ENCODE measurements at places on chromosomes 13 and 19. TPM values are rescaled to one million over a fixed set of nuclear protein-coding genes. Genes with fewer than 3 reads are reported as not detected.

Gene TEX101
- not detected for total RNA-seq

Gene JOSD2
- 43.4 TPM for total RNA-seq

Gene ATP8A2
- total RNA-seq: 2.4 TPM

Gene TPTE2
- not detected for total RNA-seq

Gene LGI4
- 0.49 TPM for total RNA-seq

Gene FGF22
- 0.16 TPM for total RNA-seq

Gene CC2D1A
- 41.5 TPM for total RNA-seq

Gene ZSCAN4
- total RNA-seq: not detected

Gene EBI3
- 2.3 TPM for total RNA-seq

Gene ZNF225
- total RNA-seq: 1.5 TPM

Gene GSX1
- not detected for total RNA-seq

Gene SEMA6B
- 0.49 TPM for total RNA-seq

Gene TNFAIP8L1
- 10.8 TPM for total RNA-seq

Gene LILRA2
- total RNA-seq: not detected

Gene PSG7
- not detected for total RNA-seq

Gene VAV1
- 0.13 TPM for total RNA-seq

Gene KCNN4
- 0.81 TPM for total RNA-seq

Gene PODNL1
- total RNA-seq: 0.49 TPM

Gene CNN1
- 84.6 TPM for total RNA-seq

Gene CADM4
- 39.2 TPM for total RNA-seq

Gene TTC9B
- not detected for total RNA-seq

Gene SULT2B1
- total RNA-seq: not detected

Gene ERICH6B
- total RNA-seq: not detected

Gene FSTL3
- 507 TPM for total RNA-seq

Gene OPA3
- 8.5 TPM for total RNA-seq

Gene MYDGF
- total RNA-seq: 171 TPM

Gene SIGLEC10
- total RNA-seq: not detected

Gene BST2
- 12.2 TPM for total RNA-seq

Gene PABPC3
- total RNA-seq: 0.33 TPM

Gene ZNF728
- total RNA-seq: not detected

Gene DIRAS1
- total RNA-seq: 2.3 TPM

Gene SBK2
- 2.4 TPM for total RNA-seq

Gene INSL3
- total RNA-seq: not detected

Gene CNFN
- 5.2 TPM for total RNA-seq

Gene LYPD3
- total RNA-seq: 0.38 TPM

Gene TSSK6
- 2.3 TPM for total RNA-seq

Gene DNAAF3
- 6.7 TPM for total RNA-seq

Gene MAG
- 0.25 TPM for total RNA-seq

Gene SMAD9
- 4.4 TPM for total RNA-seq

Gene THSD1
- total RNA-seq: 8.6 TPM

Gene SOHLH2
- total RNA-seq: 1.0 TPM

Gene GPR108
- total RNA-seq: 49.4 TPM

Gene TIMM29
- total RNA-seq: 29.2 TPM

Gene BEST2
- not detected for total RNA-seq

Gene PGLYRP1
- not detected for total RNA-seq

Gene HPN
- total RNA-seq: not detected

Gene PET100
- total RNA-seq: 14.0 TPM

Gene AXL
- total RNA-seq: 356 TPM

Gene ARHGAP45
- total RNA-seq: 3.1 TPM

Gene ZNF429
- 2.8 TPM for total RNA-seq

Gene PTGIR
- total RNA-seq: not detected

Gene ZNF729
- total RNA-seq: not detected

Gene SHC2
- total RNA-seq: 0.16 TPM

Gene SIRT2
- 37.5 TPM for total RNA-seq

Gene ANKRD24
- under 0.01 TPM for total RNA-seq

Gene RASA3
- 30.2 TPM for total RNA-seq

Gene RASAL3
- total RNA-seq: not detected

Gene GPR12
- total RNA-seq: not detected

Measured in mesangial cell (primary cell).